ENCODE measurements at places on chromosomes 3 and 15. TPM values are rescaled to one million over a fixed set of nuclear protein-coding genes. Genes with fewer than 3 reads are reported as not detected.

PATL2 gene
- under 0.01 TPM for total RNA-seq

SI gene
- total RNA-seq, result not detected

TGM4 gene
- total RNA-seq, result 0.34 TPM

SPSB4 gene
- total RNA-seq, result 0.34 TPM

FBN1 gene
- 1.0 TPM for total RNA-seq

HRG gene
- not detected for total RNA-seq

Data from nasal cavity respiratory epithelium epithelial cell of viscerocranial mucosa (primary cell).